Cardiac septum (tissue), 1 donor: ENCODE measurements at places on chromosomes 13 and 19. TPM values are rescaled to one million over a fixed set of nuclear protein-coding genes. Genes with fewer than 3 reads are reported as not detected.

Gene GJB6
- not detected for total RNA-seq

Gene ZNF546
- 10.1 TPM for total RNA-seq

Gene PLPPR3
- total RNA-seq = not detected

Gene LSM14A
- total RNA-seq = 69.5 TPM

Gene ZNF442
- total RNA-seq = 4.3 TPM

Gene GNG7
- 30.9 TPM for total RNA-seq

Gene DLL3
- not detected for total RNA-seq

DNA sequence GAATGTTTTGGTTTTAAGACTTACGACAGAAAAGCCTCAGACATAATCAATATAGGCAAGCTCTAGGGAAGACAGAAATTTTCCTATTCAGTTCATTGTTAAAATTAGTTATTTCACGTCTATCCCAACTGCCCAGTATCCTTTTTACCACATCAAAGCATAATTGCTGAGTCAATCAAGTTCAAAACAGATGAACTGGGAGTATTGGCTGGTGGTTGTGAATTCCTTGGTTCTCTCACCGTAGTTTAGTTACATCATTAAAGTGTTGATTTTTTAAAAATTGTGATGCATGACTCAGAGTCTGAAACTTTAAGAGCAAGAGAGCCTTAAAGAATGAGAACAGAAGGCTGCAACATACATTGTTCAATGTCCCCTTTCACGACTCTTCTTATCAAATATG is 143.3 kb upstream of the FREM2 start:
- DNase-seq = no peak

DNA sequence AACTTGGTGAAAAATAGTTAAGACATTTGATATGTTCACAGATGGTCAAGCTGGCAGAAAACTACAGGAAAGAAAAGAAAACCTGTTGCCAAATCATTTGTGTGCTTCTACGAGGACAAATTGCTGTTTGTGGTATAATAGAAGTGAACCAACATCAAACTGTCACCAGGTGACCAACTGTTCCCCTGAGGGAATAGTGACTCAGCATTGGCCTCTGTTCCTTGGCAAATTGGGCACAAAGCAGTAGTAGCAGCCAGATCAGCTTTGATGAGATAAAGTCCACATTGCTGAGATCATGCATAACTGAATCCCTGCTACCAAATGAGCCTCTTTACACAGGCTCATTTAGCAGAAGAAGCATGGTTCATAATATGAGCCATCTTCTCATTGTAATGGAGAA is 103.5 kb downstream of the POSTN start:
- DNase-seq = no peak

DNA sequence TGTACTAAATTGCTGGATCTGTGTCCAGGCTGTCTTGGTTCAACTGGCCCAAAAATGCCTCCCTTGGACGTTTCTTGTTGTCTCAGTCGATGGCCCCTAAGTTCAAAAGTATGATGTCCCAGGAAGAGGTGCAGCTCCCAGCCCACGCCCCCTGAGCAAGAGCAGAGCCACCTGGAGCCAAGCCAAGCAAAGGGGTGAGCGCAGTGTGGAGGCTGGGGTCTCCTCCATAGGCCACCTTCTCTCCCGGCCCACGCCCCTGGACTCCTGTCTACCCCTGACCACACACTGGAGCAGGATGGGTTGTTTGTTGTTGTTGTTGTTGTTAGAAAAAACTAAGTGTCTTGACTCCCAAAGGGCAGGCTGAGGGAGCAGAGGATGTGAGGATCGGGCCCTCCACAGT is 26.0 kb upstream of the NPAS1 start:
- no peak for DNase-seq

GRCh38 chr13:100506600-100507422 is 81.8 kb downstream of the GGACT start:
- no peak for DNase-seq

DNA sequence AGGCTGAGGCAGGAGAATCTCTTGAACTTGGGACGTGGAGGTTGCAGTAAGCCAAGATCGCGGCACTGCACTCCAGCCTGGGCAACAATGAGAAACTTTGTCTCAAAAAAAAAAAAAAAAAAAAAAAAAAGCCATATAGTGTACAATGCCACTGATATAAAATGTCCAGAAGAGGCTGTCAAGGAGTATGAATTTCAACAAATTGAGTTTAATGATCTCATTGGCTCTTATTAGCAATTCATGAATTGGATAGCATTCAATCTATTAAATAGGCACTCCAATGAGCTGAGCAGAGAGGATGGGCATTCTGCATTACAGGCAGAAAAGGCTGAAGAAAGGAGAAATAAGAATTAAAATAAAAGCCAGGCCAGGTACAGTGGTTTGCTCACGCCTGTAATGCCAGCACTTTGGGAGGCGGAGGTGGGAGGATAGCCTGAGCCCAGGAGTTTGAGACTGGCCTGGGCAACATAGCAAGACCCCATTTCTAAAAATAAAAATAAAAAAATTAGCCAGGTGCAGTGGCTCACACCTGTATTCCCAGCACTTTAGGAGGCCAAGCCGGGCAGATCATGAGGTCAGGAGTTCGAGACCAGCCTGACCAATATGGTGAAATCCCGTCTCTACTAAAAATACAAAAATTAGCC is 757 bp upstream of the LMNB2 start:
- DNase-seq = no peak

DNA sequence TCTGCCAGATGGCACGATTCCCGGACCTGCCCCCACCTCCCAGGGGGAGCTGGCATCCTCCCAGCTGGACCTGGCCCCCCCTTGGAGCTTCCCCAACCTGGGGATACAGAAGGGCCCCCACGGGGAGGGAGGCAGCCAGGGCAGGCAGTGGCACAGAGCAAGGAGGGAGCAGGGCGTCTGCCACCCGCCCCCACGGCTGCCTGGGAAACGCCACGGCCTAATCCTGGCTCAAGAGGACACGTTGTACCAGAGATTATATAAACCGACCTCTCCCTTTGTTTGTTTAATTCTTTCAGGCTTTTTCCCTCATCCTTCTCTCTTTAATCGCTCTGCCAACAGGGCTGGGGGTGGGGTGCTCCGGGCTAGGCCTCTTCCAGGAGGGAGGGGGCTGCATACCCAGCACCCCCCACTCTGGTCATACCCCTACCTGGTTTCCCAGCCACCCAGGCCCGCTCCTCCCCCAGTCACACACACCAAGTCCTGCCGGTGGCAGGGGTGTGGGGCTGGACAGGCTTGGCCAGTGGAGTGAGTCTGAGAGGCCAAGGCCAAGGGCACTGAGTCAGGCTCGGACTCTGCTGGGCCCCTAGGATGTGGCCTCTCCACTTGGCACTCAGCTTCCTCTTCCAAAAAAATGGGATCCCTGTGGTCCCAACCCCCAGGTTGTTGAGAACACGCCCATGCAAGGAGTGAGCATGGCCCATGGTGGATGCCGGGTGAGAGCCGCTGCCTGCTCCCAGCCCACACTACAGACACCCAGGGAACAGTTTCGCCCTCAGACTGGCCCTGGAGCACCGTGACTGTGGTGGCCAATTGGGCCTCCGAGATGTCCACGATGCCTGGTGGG is 29.5 kb upstream of the NFIC start:
- peak; percentile 89 for DNase-seq

GRCh38 chr13:84126671-84127171 is 244.4 kb upstream of the SLITRK1 start:
- DNase-seq = no peak

DNA sequence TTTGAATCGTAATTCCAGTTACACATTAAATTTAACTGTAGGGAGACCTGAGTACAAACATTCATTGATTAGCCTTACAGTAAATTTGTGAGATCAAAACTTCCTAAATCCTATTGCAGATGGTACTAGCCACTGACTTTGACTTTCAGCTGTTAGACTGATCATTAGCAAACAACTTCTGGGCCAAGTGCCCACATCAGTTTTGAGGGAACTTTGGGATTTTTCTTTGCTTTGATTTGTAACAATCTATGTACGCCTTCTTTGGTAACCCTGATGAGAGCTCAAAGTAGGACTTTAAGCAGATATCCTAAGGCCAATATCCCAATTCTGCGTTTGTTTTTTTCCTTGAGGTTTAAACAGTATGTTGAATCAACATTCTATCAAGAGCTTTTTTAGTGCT is 131.5 kb downstream of the DLEU7 start:
- no peak for DNase-seq

- DNase-seq = no peak
Measured at GRCh38 chr13:26485786-26486185, 71.7 kb upstream of the WASF3 start.

- DNase-seq = peak; percentile 81
Measured at GRCh38 chr19:16290692-16291091, 33.9 kb upstream of the KLF2 start.

GRCh38 chr13:112462408-112462807 is 86.3 kb downstream of the SPACA7 start:
- DNase-seq = peak; percentile 5
